ENCODE measurements at places on chromosomes 2 and 18.
A peak's percentile ranks its signal among the peaks of the same experiment; 100 is the strongest.

- DNase-seq: no peak
Measured at GRCh38 chr18:76668546-76668945, 153.8 kb upstream of the ZNF236 start.

DNA sequence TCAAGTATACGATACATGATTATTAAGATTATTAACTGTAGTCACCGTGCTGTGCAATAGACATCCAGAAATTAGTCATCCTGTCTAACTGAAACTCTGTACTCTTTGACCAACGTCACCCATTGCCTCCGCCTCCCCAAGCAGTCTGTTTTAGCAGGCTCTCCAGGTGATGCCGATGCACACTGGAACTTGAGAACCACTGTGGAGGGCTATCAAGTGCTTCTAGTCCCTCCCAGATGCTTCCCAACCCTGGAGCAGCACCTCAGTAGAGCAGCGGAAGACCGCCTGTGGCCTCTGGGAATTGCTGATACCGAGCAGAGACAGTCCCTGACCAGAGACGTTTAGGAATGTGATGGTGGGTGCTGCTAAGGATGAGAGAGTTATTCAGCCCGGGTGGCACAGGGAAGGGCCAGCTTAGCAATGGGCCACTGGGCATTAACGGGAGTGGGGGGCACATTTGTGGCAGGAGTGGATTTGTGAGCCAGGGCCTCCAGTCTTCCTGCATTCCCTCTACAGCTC, 50.7 kb downstream of the LIPG start:
- no peak for DNase-seq

GRCh38 chr2:124975648-124976047, 950.6 kb downstream of the CNTNAP5 start:
- no peak for DNase-seq

DNA sequence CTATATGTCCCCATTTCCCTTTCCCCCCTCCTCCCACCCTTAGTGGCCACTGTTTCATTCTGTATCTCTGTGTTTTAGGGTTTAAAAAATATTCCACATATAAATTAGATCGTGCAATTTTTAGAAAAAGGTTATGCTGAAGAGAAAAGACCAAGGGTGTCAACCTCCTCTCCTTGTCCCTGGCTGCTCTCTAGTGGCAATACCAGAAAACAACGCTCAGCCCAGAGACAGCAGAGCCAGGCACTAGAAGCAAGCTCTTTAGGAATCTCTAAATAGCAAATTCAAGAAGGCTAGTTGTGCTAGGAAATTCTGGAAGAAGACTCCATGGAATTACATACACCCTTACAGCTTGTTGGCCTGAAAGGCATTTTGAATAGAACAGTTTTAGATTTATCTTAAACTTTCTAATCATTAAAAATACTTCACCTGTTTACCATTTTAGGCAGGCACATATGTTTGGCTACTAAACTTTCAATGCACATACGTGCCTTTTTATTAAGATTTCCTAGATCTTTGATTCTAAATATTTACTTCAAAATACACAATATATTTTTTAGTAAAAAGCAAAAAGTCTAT, 35.1 kb upstream of the RASGRP3 start:
- DNase-seq: no peak

GRCh38 chr18:46098616-46098933, 479 bp upstream of the ATP5F1A start:
- no peak for DNase-seq

- no peak for DNase-seq
Measured at GRCh38 chr18:46917803-46918600, 600 bp downstream of the KATNAL2 start.

DNA sequence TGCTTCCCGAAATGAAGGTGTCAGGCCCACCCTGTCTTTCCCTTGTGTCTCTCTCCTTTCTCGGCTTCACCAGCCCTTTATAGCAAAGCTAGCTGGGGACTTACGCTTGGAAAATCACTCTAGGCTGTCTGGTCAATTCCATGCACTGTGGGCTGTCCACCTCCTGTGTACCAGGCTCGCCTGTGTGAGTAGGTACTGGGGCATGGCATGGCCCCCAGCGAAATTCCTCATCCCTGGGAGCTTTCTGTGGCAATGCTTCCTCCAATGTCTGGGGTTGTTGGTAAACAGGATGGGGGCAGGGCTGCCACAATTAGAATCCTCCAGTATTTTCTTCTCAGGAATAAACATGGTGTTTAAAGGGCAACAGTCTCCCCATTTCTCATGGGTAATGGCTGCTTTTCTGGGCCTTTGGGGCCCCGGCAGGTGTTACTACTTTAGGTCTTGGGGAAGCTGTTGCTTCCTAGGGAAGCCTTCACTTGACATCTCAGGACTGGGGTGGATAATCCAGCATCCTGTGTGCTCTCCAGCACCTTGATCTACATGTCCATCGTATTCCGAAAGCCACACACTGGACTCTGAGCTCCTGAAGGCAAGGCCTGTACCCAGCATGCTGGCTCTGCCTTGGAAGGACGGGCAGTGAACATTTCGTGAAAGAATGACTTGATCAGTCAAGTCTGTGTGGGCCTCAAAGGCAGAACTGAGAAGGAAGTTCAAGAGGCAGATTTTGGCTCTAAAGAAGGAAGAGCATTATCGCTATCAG, 21.1 kb downstream of the RHOB start:
- no peak for DNase-seq

- DNase-seq: no peak
Measured at GRCh38 chr18:9838144-9838877, 47.5 kb upstream of the TXNDC2 start.

GRCh38 chr2:202612145-202612544, 22.6 kb upstream of the FAM117B start:
- DNase-seq: no peak

DNA sequence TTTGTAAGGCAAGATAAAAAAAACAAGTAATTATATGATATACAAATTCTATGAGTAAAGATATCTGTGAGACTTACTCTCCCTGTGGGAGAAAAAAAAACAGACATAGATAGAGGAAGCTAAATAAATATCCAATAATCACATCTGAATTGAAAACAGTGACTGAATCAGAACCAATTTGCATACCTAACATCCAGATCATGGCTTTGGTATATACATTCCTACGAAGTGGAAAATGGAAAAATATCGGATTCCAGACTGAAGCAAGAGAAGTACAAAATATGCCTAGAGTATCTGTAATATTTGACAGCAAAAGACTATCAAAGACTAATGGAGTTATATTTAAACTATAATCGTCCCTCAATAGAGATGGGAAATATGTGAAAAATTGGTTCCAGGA, 1108.1 kb upstream of the CHAC2 start:
- DNase-seq: no peak

DNA sequence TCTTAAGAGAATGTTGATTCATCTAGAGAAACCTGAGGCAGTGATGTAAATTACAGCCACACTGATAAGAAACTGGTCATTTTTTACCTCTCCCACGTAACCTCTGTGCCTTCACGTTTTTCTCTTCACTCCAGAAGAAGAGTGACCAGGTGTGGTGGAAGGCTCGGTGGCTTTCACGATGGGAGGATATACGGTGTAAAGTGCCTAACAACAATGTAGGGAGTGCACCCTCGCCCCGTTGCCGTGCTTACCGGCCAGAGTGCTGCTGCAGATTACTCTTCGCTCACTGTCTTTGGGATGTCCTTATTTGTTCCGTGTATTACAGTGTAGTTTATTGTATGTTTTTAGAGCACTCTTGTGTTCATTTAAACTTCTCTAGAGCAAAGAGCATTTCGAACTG, 46.5 kb downstream of the NCK2 start:
- DNase-seq: no peak

DNA sequence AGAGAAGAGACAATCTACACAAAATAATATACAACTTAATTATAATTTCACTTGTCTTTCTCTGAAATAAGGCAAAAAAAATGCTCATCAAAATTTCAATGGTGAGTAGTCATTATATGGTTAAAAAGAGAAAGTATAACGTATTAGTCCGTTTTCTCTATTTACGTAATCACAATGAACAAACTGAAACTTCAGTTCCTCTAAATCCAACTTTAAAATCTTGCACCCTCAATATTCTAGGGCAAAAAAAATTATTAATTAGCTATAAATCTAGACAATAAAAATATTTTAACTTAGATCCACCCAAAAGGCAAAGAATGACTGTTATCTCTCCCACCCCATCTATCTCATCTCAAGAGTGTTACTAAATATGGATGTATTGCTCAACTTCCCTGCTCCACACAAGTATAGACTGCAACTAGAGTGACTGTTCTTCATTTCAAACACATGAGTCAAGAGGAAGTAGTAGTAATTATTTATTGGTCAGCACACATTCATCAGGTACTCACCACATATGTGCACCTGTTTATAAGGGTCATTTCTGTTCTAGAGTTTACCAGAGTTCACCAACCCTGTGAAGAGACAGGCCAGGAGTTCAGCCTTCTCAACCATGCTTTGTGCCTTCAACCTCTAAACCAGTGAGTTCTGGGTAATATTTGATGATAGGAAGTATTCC, 36.4 kb downstream of the STK39 start:
- DNase-seq: no peak

DNA sequence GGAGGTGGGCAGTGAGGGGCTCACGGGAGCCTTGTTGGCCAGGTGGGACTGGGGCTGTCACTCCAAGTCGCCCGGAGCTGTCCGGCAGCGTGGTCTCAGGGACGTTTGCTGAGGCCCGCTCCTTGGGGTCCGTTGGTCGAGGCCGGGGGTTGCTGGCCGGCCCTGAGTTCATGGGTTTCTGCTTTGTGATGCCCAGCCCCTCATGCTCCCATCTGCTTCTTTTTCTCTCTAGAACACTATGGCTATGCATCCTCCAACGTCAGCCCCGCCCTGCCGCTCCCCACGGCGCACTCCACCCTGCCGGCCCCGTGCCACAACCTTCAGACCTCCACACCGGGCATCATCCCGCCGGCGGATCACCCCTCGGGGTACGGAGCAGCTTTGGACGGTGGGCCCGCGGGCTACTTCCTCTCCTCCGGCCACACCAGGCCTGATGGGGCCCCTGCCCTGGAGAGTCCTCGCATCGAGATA, 14.5 kb downstream of the NFATC1 start:
- no peak for DNase-seq

DNA sequence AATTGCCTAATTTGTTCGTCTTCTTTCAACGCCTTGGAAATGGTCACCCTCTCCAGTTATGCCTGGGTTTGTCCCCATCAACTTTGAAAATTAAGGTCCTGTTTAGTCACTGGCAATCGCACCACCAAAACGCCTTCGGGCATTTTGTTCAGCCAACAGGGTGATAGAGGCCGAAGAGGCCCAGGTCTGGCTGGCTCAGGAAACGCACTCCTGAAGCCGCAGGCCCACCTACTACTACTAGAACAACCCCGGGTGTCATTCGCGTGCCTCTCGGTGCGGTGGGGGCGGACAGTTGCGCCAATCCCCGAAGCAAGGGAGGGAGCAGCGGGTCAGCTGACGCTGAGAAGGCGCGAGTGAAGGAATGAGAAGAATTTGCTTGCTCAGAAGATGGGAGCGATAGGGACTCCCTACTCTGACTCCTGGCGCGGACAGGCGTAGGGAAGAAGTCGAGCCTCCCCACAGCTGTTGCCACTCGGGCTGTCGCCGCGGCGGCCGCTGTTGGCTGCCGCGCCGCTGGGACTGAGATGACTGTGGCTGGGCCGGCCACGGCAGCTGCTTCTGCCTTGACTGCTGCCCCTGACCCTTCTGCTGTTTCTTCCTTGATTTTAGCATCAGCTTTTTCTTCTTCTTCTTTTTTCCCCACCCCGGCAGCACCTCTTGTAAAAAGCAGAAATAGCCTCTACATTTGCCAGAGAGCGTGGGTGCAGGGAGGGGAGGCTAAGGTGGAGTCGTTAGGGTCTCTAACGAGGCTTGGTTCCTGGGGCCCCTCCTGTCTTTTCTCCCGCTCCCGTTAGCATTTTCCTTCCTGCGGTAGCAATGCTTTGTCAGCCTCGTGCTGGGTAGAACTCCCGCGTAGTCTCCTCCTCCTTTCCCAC, 387.6 kb downstream of the FIGN start:
- DNase-seq: no peak

GRCh38 chr2:15560988-15561573, at the start of gene NBAS:
Gene NBAS, minus strand, starts transcription at chr2:15561334. Its CDS starts 30 bp downstream, at chr2:15561304.
- DNase-seq: peak; percentile 72

DNA sequence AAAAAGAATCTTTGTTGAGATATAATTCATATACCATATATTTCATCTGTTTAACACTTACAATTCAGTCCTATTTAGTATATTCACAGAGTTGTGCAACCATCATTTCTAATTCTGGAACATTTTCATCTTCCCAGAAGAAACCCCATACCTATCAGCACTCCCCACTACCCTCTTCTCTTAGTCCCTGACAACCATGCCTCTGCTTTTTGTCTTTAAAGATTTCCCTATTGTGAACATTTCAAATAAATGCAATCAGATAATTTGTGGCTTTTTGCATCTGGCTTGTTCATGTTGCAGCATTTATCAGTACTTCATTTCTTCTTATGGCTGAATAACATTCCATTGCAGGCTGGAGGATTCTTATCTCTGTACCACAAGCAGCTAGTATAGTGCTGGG, 305.9 kb upstream of the MEX3C start:
- no peak for DNase-seq

Data from stimulated activated CD4-positive, alpha-beta T cell treated with anti-CD3 and anti-CD28 coated beads, TNF-alpha, amount 100 ng/mL, for 24 hours (primary cell).